Fibroblast of skin of left quadriceps (primary cell): ENCODE measurements at places on chromosomes 1 and 21.

DNA sequence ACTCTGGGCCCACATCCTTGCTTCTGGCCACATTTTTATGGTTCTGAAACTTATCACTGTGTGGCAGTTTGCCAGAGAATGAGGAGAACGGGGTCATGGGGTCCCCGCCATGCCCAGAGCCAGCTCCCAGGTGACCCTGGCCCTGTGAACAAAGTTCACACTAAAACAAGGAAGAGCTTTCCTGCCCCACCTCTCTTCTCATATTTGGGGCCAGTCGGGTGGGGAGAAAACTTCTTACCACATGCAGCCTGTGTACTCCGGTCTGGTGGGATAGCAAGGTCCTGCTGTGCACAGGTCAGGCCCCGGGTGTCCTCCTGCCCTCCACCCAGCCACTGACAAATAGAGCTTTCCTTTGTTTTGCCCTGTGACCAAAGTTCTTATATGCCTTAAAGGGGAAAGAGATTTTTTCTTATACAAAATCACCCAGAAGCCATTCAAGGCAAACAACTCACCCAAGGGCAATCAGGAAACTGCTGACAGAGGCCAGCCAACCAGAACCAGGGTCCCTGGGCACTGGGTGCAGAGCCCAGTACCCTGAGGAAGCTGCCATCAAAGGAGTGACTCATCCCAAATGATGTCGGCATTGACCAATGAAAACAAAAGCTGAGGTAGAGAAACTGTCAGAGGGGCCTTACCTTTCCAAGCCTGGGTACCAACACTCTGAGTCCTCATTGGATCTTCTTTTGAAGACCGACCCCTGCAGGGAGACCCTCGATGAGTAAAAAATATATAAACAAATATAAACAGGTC is 53.6 kb downstream of the OLIG1 start:
- DNase-seq, result no peak

GRCh38 chr1:57167997-57168396 is 202.2 kb upstream of the C8B start:
- DNase-seq, result no peak

DNA sequence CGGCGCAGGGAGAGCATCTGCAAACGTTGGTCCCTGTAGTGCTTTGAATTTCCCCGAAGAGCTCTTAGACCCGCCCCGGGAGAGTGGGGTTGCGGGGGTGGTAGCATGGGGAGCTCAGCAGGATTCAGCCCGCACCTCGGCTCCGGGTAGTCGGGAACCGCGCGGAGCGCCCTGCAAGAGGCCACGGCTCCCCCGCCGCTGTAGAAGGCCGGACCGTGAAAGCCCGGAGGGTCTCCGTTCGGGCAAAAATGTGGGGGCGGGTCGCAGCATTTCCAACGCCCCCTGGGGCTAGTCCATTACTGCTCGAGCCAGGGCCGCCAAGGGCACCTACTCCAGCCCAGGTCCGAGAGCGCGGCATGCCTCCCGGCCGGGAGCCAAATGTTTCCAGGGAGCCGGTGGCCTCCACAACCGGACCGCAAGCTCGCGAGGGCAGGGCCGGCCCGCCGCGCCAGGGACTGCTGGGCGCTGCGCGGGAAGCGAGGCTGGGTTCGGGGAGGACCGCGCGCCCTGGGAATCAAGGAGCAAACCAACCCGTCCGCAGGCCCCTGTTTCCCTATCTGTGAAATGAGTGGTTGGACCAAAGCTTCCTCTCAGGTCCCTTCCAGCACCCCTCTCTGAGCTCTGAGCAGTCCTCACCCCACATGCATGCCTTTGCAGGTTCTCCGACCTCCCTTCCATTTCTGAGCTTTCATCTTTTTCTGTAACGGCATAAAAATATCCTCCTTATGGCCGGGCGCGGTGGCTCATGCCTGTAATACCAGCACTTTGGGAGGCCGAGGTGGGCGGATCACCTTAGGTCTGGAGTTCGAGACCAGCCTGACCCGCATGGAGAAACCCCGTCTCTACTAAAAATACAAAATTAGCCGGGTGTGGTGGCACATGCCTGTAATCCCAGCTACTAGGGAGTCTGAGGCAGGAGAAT is 775 bp upstream of the TMEM63A start:
- DNase-seq, result no peak

- DNase-seq, result no peak
These were observed 57.4 kb upstream of the LBR start for GRCh38 chr1:225485226-225485625.
